ENCODE measurements at places on chromosomes 13 and 19. TPM values are rescaled to one million over a fixed set of nuclear protein-coding genes. Genes with fewer than 3 reads are reported as not detected.

Gene MIA
- not detected for total RNA-seq

Gene RASIP1
- total RNA-seq, result 0.19 TPM

Gene KIR3DL1
- not detected for total RNA-seq

Gene SLC27A5
- 28.6 TPM for total RNA-seq

Gene BSG
- 733 TPM for total RNA-seq

Gene ZNF568
- 1.4 TPM for total RNA-seq

Gene CYP4F2
- total RNA-seq, result not detected

Gene CAPN12
- 5.2 TPM for total RNA-seq

Gene STX10
- 46.2 TPM for total RNA-seq

Gene RNF225
- 0.13 TPM for total RNA-seq

Gene CYP2S1
- 32.0 TPM for total RNA-seq

Gene ZNF283
- 6.6 TPM for total RNA-seq

Gene SLC46A3
- total RNA-seq, result 2.2 TPM

Gene EPS8L1
- 4.9 TPM for total RNA-seq

Gene PNMA8C
- not detected for total RNA-seq

Gene ZNF442
- not detected for total RNA-seq

Gene FCAR
- total RNA-seq, result not detected

Gene EXOSC5
- 85.7 TPM for total RNA-seq

Gene SPACA4
- not detected for total RNA-seq

Gene SYNGR4
- total RNA-seq, result 3.6 TPM

Gene COX6B1
- 1,573 TPM for total RNA-seq

Gene PRODH2
- total RNA-seq, result 0.66 TPM

Gene FBXO27
- total RNA-seq, result 6.0 TPM

Gene ZNF264
- total RNA-seq, result 8.1 TPM

Gene ZNF541
- total RNA-seq, result not detected

Gene HSH2D
- total RNA-seq, result 0.05 TPM

Gene CPAMD8
- not detected for total RNA-seq

Gene SOX1
- total RNA-seq, result not detected

Gene FREM2
- total RNA-seq, result not detected

Gene LAIR1
- not detected for total RNA-seq

Gene CYP2F1
- not detected for total RNA-seq

All from A549 treated with DMSO at 1 μM for 4 hours (cell line).